Activated gamma-delta T cell (primary cell): ENCODE measurements at places on chromosomes 2 and 18.

- no peak for DNase-seq
Measured at GRCh38 chr2:39948016-39948719, 169.1 kb upstream of the THUMPD2 start.

DNA sequence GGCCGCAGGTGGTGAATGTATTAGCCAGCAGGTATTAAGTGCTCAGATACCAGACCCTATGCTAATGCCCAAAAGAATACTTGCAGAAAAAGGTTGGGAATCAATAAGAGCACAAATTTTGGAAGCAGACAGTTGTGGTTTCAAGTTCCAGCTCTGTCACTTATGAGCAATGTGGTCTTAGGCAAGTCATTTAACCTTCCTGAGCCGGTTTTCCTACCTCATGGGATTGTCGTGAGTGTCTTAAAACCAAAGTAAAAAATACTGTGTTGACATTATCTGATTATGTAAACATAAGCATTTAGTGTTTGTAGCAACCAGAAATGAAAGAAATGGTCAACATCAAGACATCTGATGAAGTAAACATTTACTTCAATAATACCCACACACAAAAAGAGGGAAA is 93.0 kb upstream of the CHST9 start:
- no peak for DNase-seq

GRCh38 chr2:172909454-172909853 is 166.2 kb upstream of the MAP3K20 start:
- no peak for DNase-seq

DNA sequence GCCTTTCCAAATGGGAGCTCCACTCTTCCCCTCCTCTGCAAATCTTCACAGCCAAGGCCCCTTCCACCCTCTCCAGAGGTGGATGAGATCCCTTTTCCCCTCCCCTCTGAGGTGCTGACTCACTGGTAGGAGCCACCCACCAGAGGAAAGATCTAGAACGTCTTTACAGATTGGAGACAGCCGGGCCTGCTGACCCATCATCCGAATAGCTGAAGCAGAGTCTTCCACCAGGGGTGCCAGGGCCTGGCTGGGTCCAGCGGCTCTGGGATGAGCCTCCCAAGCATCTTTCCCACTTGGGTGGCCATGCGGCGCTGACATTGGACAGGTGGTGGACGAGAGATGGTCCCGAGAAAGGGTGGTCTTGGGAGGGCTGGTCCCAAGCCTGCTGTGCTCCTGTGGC is 9.0 kb downstream of the ERFE start:
- no peak for DNase-seq

DNA sequence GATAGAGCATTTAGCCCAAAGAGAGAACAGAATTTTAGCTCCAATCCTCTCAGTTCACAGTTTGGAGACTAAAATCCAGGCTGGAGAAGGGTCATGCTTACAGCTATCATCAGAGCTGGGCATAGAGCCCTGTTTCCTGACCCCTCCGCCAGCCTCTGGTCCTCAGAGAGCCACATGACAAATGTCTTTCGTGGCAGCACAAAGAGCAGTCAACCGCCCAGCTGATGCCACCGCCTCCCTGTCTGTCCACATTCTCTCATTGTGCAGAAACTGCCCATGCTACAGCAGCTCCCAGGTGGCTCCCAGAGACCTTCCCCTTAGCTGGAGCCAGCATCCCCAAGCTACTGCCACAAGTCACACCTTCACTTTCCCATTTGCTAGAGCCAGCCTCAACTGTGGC is 7.6 kb downstream of the KCNK3 start:
- no peak for DNase-seq

DNA sequence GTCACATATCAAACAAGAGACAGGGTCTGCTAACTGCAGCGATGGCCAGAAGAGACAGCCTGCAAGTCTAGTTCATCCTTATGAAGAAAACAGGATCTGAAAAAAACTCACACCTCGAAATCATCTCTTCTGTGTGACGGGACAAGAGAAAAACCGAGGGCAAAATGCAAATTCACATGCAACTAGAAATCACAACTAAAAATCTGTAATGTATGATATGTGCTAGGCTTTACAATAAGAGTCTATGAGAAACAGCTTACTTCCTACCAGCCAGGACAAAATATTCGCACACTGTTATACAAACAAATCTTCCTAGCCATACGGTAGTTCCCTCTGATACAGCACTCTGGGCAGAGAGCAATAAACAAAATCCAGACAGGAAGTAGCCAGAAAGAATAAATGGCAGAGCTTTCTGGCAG is 48.8 kb downstream of the ANKRD44 start:
- no peak for DNase-seq

GRCh38 chr2:99822474-99823207 is 319.7 kb downstream of the AFF3 start:
- DNase-seq = no peak

DNA sequence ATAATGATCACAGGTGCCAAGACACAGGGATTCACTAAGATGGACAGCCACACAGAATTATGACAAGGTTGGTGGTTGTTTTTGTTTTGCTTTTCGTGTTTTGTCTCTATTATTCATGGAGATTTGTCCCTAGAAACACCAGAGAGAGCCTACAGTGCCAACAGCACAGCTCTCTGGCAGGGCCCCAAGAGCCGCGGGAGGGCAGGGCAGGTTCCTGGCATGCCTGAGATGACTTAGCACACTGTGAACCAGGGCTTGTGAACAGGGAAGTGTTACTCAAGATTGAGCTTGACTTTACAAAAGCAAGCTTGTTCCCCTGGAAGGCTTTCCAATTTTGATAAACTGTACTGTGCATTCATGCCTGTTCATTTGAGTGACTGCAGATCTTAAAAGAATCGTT is 437.4 kb upstream of the SALL3 start:
- DNase-seq = no peak

DNA sequence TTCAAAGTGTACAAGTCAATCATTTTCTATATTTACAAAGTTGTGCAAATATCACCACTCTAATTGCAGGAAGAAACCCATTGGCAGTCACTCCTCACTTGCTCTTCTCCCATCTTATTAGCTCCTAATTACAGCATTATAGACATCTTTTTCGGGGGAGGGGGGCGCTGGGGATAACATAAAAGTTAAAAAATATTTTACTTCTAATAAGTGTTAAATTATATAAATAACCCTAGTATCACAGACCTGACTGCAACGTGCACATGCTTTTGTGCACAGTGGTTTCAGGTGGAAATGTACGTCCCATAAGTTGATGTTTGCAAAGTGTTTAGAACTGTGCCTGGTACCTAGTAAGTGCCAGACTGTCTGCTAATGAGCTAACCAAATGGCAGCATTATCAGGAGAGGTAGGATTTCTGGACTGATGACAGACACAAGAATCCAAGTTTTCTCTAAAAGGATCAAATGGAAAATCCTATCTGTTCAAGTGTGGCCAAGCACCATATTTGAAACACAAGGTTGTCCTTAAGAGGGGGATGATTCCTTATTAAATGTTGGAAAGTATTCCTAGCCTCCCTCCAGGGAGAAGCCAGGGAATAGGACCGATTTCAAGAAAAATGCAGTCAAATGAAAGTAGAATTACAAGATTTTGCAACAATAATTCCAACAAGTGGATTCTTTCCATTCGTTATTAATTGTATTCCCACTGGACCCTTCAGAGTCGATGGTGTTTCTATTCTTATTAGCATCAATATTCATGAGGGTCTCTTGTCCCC is 70.0 kb downstream of the ACKR3 start:
- no peak for DNase-seq

- DNase-seq = no peak
Measured at GRCh38 chr2:86224645-86225355, 25.5 kb downstream of the MRPL35 start.

GRCh38 chr2:120669121-120669952 is 66.3 kb upstream of the GLI2 start:
- DNase-seq = no peak

DNA sequence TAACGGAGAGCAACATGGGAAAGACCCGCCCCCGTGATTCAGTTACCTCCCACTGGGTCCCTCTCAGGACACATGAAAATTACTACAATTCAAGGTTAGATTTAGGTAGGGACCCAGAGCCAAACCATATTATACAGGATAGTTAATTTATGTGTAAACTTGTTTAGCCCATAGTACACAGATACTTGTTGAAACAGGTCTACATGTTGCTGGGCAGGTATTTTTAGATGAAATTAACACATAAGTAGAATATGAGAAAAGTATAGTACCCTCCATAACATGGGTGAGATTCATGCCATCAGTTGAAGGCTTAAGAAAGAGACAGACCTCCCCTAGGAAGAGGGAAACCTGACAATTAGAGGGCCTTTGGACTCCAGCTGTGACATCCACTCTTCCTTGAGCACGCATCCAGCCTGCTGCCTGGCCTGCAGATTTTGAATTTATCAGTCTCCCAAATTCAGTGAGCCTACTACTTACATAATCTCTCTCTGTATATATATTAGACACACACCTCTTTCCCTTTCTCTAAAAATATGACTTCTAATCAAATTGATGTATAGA is 463.5 kb upstream of the NETO1 start:
- no peak for DNase-seq

DNA sequence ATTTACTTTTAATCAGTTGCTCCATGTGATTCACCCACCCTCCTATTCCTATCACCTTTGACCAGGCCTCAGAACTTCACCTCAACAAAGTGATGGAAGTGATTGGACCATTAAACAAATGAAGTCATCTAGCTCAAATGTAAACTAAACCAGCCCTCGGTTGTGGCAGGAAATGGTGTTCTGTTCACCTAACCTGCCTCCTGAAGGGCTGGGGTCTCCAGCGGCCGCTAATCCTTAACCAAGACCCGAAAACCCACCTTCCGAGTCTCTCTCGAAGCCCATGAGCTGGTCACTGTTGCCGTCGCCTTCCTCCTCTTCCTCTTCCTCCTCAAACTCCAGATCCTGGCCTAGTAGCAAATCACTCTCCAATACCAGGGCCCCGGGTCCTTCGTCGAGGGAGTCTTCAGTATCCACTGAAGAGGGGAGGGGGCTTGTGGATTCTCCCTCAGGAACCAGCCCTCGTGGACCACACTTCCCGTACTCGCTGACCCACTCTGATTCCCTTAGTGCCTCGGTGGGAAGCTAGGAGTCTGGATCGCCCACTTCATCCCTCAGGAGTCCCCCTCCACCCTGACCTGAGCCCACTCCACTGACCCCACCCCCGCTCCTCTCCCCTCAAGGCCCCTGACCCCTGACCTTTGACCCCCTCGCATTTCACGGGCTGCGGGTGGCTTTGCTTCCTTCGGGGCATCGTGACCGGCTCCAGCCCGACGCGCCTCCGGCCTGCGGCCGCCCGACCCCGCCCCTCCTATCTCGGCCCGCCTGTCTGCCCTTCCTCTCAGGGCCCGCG is 503 bp downstream of the ZNF513 start:
- DNase-seq = no peak

DNA sequence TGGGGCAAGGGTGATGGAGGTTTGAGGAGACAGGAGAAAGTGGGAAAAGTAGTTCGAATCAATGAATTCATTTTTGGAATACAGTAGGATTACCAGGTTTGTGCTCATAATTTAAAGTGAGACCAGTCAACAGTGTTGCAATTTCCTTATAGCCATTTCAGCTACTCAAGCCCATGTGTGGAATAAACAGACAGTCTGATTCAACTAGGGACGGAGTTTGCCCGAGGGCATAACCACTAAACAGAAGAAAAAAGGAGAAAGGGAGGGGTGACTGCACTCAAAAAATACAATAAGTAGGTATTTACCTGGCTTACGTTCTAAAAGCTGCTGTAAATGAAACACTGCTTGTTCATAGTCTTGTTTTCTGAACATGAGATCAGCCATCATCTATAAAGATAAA is 55.2 kb downstream of the TTC21B start:
- no peak for DNase-seq

GRCh38 chr2:75595541-75596395 is 35.0 kb upstream of the EVA1A start:
- no peak for DNase-seq

GRCh38 chr18:35345460-35345921 is 1.3 kb upstream of the ZNF24 start:
- DNase-seq = no peak

DNA sequence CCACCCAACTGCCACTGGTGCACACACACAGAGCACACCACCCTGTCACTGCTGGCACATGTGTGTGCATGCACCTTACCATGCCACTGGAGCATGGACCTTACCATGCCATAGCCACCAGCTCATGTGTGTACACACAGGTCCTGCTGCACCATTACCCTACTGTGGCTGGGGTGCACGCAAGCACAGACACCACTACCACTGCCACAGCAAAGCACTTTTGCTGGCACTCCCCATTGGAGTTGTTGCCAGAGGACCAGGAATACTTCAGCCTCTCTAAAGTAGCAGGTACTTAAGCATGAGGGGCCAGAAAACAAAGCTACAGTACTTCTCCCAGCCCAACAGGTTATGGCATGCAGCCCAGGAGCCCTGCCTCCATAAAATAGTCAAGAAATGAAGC is 404.8 kb downstream of the MBD2 start:
- DNase-seq = no peak

DNA sequence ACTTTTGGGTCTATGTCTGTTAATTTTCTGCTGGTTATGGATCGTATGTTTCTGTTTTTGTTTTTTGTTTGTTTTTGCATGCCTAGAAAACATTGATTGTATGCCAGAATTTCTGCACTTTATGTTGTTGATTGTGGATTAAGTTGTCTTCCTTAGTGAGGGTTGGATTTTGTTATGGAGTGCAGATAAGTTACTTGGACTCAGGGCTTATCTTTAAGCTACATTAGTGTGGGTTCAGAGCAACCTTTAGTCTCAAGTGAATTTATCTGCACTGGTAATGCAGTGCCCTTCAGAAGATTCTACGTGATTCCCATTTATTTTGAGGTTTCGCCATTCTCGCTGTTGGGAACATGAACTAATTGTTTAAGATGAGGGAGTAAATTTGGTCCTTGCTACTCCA is 32.9 kb downstream of the UBR3 start:
- no peak for DNase-seq

GRCh38 chr2:173017646-173018420 is 57.8 kb upstream of the MAP3K20 start:
- DNase-seq = no peak

DNA sequence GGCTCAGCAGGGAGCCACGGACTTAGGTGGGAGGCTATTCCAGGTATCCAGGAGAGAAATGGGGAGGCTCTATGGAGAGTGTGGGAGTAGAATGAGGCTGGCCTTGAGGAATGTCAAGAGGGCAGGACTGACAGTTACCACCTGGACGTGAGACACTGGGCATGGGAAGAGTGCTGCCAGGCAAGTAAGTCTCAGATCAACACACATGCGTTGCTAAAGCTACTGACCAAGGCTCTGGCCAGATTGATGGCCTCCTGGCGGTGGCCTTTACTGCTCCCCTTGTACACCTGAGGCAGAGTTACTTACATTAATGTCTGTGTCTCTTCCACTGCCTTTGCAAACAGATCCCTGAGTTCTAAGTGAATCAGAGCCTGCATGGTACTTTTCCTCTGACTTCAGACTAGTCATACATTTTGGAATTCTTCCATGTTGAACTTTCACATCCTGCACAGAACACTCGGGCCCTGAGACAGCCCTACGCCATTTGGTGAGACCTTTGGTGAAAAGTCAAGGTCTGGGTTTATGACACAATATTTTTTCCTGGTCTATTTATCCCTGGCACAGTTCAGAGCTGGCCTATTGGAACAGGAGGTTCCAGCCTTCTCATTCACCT is 398.8 kb upstream of the TRIB2 start:
- no peak for DNase-seq

- DNase-seq = no peak
Measured at GRCh38 chr18:7950380-7951136, 383.4 kb downstream of the PTPRM start.

GRCh38 chr2:230256733-230257332 is 31.3 kb downstream of the SP140 start:
- no peak for DNase-seq
